Esophagus mucosa (tissue), 1 donor: ENCODE measurements at places on chromosomes 4 and X. TPM values are rescaled to one million over a fixed set of nuclear protein-coding genes. Genes with fewer than 3 reads are reported as not detected.
A peak's percentile ranks its signal among the peaks of the same experiment; 100 is the strongest.

Gene UGT2A1
- not detected for total RNA-seq

Gene TKTL1
- not detected for total RNA-seq

Gene LARP1B
- 11.2 TPM for total RNA-seq

Gene HMX1
- total RNA-seq: not detected

Gene SMIM20
- total RNA-seq: 14.8 TPM

Gene GLRA2
- total RNA-seq: not detected

Gene GLUD2
- total RNA-seq: 0.52 TPM

Gene FRAS1
- 2.6 TPM for total RNA-seq

Gene PSAPL1
- not detected for total RNA-seq

Gene CLIC2
- 2.5 TPM for total RNA-seq

Gene AKAP14
- total RNA-seq: not detected

Gene TAF9B
- 8.8 TPM for total RNA-seq

Gene MAGIX
- total RNA-seq: 4.7 TPM

Gene MAGEC2
- total RNA-seq: not detected

Gene CHRDL1
- total RNA-seq: 1.7 TPM

Gene FOXP3
- total RNA-seq: 0.76 TPM

Gene KLF8
- 23.2 TPM for total RNA-seq

Gene SPANXA2
- total RNA-seq: not detected

Gene AWAT2
- not detected for total RNA-seq

- peak; percentile 21 for ATAC-seq
These were observed 116.1 kb upstream of the ZNF827 start for GRCh38 chr4:146054676-146055075.

DNA sequence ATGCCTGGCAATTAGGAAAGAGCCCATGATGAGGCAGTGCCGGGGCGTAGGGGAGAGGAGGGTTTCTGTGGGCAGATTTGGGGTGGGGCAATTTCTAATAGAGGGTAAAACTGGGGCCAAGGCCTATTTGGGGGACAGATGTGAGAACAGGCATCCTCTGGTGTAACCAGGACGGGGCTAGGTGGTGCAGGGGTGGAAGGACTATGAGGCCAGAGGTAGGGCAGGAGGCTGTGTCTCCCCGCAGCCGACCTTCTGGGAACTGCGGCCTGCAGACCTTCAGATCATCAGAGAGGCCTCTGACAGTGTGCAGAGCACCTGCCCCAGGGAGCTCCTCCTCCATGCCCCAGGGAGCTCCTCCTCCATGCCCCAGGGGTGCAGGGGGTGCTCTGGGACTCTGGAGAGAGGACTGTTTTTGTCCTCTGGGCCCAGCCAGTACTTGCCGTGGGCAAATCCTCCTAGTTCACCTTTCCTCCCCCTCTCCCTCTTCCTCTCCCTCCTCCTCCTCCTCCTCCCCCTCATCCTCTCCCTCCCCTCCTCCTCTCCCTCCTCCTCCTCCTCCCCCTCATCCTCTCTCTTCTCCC lies 101.9 kb downstream of the SORCS2 start:
- no peak for ATAC-seq

- no peak for ATAC-seq
These were observed 9.6 kb downstream of the GTPBP6 start for GRCh38 chrX:308821-309520.

DNA sequence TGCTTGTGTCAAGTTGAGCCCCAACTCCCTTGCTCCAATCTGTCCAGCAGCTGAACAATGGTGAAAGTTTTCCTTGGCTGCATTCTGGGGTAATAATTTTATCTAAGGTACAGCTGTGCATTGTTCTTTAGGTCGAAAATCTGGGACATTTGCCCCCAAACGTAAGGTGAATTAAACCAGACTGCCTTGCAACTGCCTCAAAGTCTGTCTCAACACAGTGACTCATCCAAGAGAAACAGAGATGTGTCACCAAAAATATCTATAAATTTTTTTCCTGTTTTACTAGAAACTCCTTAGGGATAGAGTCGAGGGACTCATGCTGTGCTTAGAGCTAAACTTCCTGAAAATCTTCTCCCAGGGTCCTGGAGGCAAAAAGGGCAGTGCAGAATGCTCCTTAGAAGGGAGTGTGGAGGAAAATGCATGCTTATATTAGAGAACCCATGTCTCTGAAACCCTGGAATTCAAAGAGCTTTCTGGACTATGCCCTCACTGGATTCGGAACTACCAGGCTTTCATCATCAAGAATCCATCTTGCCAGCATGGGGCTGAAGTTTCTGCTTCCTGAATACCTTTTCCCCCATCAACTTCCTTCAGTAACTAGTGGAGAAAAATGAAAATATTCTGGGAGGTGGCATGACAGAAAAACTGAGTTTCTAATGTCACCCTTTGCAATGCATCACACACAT lies 115.7 kb downstream of the PALLD start:
- ATAC-seq: no peak

DNA sequence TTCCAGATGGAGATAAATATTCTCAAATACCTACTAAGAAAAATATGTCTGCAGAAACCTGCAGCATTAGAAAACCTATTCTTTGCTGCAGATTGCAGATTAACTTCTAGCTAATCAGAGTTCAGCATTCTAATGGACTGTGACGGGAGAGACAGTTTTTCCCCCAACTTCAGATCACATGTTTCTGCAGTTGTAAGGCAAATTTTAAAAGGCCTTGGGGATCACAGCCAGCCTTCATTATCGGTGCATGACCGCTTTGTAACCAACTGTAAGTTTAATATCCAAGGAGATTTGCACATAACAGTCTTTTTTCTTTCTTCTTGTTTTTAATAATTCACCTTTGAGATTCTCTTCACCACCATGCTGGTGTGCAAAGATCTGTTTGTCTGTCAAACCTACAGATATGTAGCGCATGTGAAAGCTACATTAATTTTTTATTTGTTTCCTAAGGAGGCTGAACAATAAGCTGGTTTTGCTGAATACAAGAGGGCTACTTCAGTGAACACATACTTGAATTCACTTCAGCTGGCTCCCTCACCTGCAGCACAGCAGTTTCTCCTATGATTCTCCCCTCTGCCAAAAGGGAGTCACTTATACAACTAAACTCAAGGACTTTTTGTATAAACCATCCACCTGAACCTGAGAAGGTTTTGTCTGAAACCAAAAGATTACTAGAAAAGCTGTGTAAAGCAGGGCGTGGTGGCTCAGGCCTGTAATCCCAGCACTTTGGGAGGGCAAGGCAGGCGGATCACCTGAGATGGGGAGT lies 488.5 kb downstream of the RPA4 start:
- no peak for ATAC-seq

- ATAC-seq: no peak
These were observed 48.5 kb downstream of the CCKAR start for GRCh38 chr4:26441771-26442170.

- ATAC-seq: no peak
These were observed 86.4 kb upstream of the MED14 start for GRCh38 chrX:40821780-40822179.

GRCh38 chr4:79689740-79690139 lies 281.7 kb upstream of the GK2 start:
- ATAC-seq: no peak

DNA sequence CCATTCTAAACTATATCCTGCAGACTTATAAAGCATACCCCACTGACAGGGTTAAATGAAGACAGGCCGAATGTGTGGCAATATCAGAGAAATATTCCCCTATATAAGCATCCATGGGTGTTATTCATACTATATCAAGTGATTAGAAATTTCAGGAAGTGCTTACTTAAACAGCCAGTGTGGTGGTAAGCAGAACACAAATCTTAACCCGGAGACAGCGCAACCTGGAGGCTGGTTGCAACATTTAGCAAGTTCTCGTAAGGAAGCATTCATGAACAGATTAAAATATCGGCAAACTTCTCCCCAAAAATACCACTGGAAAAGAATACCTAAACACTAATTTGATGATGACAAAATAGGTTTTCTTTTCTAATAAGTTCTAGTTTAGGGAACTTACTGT lies 261.2 kb downstream of the CBLL2 start:
- ATAC-seq: no peak

DNA sequence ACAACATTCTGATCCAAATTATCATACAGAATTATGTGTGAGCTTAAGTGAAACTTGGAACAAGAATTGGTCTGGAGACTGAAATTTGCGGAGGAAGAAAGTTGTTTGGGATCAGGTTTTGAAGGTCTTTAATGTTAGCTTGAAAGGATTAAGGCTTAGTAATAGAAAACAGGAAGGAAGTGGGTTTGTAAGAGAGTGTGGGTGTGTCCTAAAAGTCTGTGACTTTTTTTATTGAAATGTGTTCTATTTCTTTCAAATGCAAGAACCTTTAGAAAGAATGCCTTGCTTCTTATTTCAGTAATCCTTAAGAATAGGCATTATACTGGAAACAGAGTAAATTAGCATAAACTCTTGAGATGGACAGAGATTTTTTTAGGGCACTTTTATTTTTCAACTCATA lies 198.0 kb downstream of the GALNTL6 start:
- ATAC-seq: no peak

DNA sequence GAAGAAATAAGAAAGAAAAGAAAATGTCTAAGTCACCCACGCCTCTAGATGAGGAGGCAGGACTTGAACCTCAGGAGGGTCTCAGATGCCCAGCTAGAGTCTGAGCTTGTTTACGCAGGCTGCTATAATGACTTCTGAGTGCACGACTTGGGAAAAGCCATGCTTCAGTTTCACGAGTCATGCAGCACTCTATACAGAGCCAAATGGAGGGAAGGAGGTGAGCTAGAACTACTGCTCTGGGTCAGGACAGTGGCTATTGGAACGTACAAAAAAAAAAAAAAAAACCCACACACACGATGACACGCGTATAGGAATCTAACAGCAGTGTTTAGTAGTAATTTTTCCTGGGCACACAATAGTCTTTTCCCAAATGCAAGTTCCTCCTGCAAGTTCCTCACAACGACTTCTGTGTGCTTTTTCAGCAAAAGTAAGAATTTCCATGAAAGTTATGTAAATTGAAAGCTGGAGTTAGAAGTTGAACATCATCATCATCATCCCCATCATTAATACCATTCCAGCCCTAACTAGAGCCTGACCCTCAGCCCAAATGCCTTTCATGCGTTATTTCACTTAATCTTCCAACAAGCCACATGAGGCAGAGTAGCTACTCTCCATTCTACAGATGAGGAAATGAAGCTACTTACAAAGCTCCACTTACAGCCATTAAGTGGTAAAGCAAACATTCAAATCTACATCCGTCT lies 36.6 kb downstream of the IRF2 start:
- no peak for ATAC-seq

DNA sequence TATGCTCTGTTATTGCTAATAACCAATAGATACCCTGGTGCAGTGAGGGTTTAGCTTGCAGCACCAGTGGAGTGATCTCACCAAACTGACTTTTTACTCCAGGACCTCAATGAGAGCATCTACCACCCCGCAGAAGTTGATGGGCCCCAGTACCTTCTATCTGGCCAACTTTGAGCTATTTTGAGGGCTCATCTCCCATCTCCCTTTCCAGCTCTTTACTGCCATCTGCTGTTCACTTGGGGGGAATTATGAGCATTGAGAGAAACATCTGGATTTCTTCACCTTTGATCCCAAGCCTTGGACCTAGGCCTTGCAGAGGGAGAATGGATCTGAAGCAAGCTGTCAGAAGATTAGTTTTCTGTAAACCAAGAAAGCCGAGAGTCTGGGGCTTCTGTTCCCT lies 143.6 kb downstream of the TMEM164 start:
- no peak for ATAC-seq

DNA sequence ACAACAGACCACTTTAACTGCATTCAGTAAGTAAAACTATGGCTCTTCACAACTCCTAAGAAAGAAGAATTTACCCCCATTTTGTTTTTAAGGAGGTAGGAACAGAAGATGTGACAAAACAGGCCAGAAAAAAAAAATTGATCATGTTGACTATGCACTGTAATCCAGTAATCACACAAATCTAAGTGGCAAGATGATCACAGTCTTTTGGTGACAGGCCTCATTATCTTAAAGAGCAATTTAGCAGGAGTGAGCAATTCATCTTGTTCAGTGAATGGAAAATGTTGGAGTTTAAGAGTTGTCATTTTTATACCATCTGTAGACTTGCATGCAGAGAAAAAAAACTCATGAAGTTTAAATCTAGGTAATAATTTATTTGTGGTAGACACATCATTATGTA lies 115.1 kb downstream of the SLC39A8 start:
- no peak for ATAC-seq

- no peak for ATAC-seq
These were observed 76.0 kb downstream of the ABLIM2 start for GRCh38 chr4:8082517-8083055.

GRCh38 chrX:11188664-11189063 lies 77.5 kb downstream of the HCCS start:
- ATAC-seq: peak; percentile 79

- no peak for ATAC-seq
These were observed 9.9 kb downstream of the MED12 start for GRCh38 chrX:71128166-71128833.

- no peak for ATAC-seq
These were observed 547.5 kb downstream of the TRAM1L1 start for GRCh38 chr4:116537828-116538227.

GRCh38 chr4:179817317-179817716 lies 2375.1 kb upstream of the AGA start:
- ATAC-seq: no peak

DNA sequence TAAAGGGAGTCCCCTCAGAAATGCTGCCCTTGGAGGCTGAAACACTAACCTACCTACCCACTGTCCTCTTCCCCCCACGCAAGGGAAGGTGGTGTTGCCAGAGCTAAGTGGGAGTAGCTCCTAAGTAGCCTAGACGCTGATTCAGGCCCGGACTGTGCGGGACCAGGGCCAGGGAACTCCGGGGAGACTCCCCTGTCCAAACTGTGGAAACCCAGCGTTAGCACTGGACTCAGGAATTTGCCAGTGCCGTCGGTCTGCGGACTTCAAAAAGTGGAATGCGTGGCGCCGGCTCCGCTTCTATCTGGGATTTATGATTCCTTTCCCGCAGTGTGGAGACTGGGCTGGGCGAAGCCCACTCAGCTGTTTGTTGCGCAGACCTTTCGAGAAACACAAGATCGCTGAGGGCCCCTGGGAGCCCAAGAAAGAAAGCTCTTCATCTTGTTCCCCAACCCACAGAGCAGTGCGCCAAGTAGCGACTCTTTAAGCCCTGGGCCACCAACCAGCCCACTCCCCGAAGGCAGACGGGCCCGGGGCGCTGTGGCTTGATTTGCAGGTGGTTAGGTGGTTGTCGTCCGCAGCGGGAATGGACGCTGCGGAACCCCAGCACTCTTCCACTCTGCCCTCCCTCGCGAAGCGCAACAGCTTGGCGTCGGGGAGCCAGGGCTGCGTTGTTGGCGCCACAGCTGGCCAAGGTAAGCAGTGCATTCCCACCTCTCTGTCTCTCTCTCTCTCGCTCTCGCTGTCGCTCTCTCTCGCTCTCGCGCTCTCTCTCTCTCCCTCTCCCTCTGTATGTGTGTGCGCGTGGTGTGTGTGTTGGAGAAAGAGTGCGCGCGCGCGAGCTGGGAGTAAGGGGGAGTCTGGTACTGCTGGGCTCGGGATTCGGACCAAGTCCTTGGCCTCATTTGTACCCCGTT lies 2.0 kb downstream of the TMEM255A start:
- ATAC-seq: peak; percentile 91

- ATAC-seq: no peak
These were observed 5.1 kb downstream of the CD40LG start for GRCh38 chrX:136652822-136653723.

DNA sequence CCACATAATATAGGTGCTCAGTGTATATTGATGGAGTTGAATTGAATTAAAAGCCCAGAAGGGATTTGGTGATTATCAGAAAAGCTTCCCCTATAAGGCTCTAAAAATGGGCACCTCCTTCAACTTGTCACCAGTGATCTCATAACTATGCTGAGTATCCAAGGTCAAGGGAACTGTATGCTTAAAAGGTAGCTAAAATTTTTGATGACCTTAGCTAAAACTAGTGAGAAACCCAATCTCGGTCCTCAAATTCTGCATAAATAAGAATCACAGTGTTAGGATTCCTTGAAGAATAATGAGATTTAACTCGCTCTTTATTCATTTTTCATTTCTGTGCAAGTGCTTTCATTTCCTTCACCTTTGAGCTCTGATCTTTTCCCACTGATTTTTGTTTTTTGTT lies 87.7 kb upstream of the AP1S2 start:
- no peak for ATAC-seq
